ENCODE measurements at places on chromosomes 7 and 10.
A peak's percentile ranks its signal among the peaks of the same experiment; 100 is the strongest.

DNA sequence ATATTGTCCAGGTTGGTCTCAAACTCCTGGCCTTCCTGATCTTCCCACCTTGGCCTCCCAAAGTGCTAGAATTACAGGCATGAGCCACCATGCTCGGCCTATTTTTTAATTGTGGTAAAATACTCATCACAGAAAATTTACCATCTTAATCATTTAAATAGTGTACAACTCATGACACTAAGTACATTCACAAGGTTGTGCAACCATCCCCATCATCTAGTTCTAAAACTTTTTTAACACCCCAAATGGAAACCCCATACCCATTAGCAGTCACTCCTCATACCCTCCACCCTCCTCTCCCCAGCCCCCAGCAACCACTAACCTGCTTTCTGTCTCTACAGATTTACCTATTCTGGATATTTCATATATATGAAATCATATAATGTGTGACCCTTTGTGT lies 90.3 kb downstream of the DOCK4 start:
- no peak for DNase-seq

DNA sequence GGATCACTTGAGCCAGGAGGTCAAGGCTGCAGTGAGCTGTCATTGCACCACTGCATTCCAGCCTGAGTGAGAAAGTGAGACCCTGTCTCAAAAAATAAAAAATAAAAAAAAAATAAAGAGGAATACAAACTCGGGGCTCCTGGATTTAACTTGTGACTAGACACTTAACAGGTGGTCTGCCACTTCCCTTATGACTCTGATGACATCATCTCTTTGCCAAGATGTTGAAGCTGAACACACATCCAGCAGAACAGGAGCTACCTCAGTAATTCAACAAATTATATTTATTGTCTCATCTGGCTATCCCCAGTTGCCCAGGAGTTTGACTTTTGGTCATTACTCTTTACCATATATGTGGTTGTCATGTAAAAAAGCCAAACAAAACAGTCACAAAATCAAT lies 35.3 kb downstream of the NEUROD6 start:
- DNase-seq: no peak

DNA sequence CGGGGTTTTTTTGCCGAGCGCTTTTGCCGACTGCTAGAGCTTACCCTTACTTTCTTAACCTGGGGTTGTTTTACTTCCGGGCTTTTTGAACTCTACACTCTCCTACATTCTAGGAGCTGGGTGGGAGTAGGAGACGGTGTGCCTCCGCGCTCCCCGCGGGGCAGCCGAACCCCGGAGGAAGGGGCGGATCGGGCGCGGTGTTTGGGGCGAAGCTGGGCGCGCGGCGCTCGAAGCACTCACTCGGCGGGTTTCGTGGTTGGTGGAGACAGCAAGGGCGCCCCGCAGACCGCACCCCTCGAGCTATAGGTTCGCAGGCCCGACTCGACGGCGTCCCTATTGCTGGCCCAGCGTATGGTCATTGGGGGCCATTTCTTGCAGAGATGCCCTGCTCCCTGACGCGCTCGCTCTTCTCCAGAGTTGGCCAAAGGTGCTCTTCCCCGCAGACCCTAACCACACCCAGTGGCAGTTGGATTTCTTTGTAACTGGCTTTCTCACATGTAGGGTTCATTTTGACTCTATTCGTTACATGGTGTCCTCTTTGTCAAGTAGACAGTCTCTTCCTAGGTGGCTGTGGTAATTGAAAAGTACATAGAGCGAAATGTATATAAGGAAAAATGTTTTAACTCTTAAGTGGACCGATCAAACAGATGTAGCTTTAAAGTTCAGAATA lies 364 bp downstream of the ZNF518A start:
- DNase-seq: peak; percentile 74

DNA sequence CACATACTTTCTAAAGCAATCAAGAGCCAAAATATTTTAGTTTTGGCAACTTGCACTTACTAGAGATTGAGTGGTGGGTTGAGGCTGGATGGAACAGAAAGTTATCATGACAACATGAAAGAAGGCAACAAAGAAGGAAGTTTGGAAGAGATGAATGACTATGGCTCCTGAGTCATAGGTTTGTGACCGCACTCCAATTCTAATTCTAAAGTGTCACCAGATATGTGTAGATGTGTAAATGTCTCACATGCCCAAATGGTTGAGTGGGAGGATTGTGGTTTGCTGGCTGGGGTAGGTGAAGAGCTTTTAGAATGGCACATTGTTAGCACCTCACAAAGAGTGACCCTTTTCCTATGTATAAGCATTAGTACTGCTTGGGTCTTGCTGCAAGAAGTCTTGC lies 20.2 kb downstream of the TAS2R16 start:
- no peak for DNase-seq

DNA sequence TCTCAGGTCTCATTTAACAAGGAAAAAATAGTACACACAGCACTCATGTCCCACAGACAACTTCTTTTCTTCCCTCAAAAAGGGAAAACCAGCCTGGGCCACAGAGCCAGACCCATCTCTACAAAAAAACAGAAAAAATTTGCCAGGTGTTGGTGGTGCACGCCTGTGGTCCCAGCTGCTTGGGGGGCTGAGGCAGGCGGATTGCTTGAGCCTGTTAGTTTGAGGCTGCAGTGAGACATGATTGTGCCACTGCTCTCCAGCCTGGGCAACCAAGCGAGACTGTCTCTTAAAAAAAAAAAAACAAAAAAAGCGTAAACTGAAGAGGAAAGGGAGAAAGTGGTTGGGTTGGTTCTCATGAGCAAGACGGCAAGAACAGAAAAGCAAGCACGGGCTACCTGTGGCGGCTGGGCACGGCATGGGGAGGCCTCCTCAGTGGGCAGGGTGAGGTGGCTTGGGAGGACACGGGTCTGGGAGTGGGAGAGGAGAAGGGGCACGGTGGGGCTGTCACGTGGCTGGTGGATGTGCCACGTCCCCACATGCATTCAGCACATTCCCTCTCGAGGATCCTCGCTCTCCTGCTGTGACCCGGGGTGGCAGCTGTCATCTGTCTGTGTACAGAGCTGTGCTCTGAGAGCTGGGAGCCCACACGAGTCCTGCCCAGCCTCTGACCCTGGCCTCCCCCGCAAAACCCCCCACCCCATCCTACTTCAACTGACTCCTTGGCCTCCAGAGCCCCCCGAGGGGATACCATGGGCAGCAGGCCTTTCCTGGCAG lies 219.7 kb downstream of the MLLT10 start:
- no peak for DNase-seq

DNA sequence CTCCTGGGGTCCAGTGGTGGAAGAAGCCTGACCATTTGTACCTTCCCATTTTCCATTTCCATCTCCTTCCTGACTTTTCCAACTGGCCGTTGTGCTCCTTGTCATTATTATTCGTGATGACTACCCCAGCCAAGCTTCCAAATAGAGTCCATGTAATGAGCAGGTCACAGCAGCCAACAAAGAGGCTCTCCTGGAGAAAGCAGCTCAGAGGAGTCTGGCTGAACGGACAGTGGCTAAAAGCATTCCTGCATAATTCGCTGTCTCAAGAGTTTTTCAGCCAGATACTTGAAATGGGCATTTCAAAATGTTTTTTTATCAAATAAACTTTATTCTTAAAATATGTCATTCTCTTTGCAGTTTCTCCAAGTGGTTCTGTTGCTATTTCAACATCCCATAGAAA lies 458.6 kb downstream of the INHBA start:
- DNase-seq: no peak

GRCh38 chr7:127865466-127865865 lies 165.8 kb downstream of the LRRC4 start:
- DNase-seq: no peak

GRCh38 chr7:103680161-103681144 lies 234.4 kb upstream of the SLC26A5 start:
- no peak for DNase-seq

DNA sequence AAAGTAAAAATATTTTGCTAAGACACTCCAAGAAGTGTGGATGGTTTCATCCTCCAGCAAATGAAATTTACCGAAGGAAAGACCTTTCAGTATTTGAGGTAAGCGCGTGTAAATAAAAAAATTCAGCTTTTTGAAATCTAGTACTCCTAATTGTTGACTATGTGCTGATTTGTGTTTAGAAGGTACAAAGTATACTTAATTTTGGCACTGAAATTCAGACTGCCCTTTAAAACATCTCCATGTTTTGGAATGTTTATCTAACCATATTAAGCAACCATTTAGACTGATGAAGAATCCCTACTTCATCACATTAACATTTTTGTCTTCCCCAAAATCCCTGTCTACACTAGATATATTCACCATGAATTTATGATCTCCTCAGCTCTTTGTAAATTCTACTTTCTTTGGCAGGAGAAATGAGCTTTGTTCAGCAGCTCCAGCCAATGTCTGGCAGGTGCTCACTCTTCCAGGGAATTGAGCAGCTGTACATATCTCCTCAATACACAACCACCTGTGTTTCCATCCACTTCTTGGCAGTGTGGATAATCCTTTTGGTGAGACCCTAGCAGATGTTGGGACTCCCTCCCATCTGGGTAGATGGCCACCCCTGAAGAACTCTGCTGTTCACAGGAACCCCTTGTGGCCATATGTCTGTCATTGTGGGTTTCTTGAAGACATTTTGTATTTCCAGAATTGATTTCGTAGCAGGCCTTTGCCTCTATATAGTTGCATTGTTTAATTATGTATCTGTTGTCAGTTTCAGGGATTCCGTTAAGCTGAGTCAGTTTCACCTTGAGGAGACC lies 129.4 kb upstream of the SAMD8 start:
- no peak for DNase-seq

DNA sequence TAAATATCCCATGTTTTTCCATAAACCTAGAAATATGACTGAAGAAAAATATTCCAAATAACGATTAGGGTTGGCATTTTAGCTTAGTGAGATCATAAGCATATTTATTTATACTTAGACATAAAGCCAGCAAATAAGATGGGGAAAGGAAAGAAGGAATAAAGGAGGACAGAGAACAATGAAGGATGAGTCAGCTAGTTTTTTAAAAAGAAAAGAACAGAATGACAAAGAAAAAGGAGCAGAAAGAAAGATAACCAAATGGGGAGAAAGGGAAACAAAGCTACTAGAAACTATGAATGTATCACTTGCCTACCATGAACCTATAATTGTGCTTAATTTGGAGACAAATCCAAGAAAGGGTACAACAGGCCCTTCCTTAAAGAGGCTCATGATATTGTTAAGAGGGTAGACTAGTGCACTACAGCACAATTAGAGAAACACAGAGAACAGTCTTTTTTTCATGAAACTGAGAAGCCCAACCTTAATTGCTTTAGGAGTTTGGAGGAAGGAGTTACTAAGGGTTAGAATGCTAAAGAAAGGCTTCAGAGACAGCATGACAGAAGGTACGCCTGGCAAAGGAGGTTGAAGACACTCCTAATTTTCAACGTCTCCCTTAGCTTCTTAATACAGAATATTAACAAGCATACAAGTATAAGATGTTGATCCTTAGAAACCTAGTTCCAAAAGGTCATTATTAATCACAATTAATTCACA lies 23.9 kb downstream of the HERPUD2 start:
- DNase-seq: no peak

DNA sequence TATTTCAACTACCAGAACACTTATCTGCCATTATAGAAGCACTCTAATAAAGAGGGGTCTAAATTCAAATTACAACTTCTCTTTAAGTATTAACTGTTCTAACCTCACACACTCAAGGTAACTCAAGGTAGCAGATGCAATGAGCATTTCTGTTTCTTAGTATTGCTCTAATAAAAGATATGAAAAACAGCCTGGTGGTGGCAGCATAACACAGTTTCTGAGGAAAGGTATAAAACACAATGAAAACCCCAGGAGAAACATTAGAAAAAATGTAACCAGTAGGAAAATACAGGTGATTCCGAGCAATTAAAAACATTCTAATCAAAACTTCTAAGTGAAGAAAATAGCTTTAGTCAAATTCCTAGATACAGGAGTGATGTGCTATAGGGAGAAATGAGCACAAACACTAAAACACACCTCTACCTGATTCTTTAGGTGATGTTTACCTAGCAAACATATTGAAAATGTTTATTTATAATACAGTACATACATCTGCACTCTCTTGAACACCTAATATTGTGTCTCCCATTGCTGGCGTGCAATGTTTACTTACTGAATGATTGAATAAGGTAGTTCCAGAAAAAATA lies 3.5 kb downstream of the MKRN1 start:
- DNase-seq: peak; percentile 37

DNA sequence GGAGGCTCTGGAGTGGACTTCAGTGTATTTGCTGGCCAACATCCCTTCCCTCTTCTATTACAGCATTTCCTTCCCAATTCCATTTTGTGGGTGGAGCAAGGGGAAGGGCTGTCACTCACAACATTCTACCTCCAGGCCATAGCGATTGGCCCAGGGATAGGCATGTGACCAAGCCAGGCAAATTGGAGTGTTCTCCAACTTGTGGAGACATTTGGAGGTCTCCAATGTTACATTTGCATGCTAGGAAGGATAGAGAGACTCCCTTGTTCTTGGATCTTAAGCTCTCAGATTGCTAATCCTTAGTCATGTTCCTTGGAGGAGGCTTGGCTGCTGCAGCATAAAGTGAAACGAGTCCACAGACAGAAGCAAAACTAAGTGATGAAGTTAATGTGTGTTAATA lies 95.6 kb upstream of the KIF5B start:
- no peak for DNase-seq

DNA sequence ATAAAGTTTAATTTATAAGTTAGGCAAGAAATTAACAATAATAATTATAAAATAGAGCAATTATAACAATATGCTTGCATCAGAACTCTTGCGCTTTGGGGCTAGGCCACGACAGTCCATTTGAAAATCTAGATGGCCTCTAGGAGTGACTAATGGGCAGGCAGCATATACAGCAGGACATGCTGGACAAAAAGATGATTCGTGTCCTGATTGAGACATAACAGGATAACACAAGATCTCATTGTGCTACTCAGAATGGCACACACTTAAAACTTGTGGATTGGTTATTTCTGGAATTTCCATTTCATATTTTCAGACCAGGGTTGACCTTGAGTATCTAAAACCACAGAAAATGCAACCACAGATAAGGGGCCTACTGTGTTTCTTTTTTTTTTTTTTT lies 27.5 kb downstream of the CTNNA3 start:
- no peak for DNase-seq

GRCh38 chr10:67549390-67549789 lies 146.6 kb downstream of the CTNNA3 start:
- no peak for DNase-seq

GRCh38 chr7:128406314-128407232 lies 3.2 kb downstream of the IMPDH1 start:
- DNase-seq: no peak

GRCh38 chr10:54880996-54881395 lies 80.0 kb upstream of the PCDH15 start:
- DNase-seq: no peak

DNA sequence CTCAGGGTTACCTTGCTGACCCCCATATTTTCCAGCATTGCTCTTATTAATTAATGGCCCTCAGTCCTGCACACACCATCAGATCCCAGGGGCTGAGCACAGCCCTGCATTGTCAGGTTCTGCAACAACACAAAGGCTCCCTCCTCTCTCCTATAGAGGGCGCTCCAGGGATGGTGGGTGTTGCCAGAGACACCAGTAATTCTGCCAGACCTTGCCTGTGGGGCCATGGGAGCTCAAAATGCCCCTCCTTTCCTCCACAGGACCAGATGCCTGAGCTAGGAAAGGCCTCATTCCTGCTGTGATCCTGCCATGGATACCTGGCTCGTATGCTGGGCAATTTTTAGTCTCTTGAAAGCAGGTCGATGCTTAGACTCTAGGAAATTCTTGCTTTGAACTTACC lies 42.8 kb upstream of the PRSS58 start:
- DNase-seq: peak; percentile 24
